ENCODE measurements at places on chromosomes 11 and 22. TPM values are rescaled to one million over a fixed set of nuclear protein-coding genes. Genes with fewer than 3 reads are reported as not detected.

DNA sequence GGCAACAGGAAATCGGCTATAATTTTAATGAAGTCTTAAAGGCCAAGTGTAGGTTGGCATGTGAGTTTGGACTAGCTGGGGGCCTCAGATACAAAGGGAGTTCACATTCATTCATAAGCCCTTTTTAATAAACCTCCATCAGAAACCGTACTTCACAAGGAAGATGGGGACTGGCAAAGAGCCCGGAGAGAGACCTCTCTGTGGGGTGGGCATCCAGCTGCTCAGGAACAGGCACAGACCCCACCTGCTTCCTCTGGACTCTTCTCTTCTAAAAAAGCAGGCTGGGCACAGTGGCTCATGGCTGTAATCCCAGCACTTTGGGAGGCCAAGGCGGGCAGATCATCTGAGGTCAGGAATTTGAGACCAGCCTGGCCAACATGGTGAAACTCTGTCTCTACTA, 3.9 kb upstream of the ARFGAP3 start:
- no peak for DNase-seq

GRCh38 chr11:118621071-118621783, 13.8 kb downstream of the PHLDB1 start:
- peak; percentile 92 for DNase-seq

- no peak for DNase-seq
Measured at GRCh38 chr11:43541993-43542392, 138.5 kb upstream of the HSD17B12 start.

- DNase-seq = no peak
Measured at GRCh38 chr11:34505874-34506273, 7.7 kb downstream of the ELF5 start.

DNA sequence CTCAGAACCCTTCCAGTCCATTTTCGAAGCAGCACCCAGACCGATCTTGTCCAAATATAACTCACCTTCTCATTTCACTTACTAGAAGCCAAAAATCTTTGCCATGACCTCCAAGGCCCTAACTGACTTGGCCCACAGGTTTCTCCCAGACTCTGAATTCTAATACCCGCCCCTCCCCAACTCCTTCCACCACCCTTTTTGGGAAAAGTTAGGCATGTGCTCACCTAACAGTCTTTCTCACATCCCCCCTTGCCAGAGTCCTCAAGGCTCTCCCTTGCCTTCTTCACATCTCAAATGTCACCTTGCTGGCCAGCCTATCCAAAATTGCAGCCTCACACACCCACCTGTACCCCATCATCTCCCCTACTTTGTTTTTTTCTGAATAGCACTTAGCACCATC, 369.3 kb downstream of the NXPE2 start:
- no peak for DNase-seq

DNA sequence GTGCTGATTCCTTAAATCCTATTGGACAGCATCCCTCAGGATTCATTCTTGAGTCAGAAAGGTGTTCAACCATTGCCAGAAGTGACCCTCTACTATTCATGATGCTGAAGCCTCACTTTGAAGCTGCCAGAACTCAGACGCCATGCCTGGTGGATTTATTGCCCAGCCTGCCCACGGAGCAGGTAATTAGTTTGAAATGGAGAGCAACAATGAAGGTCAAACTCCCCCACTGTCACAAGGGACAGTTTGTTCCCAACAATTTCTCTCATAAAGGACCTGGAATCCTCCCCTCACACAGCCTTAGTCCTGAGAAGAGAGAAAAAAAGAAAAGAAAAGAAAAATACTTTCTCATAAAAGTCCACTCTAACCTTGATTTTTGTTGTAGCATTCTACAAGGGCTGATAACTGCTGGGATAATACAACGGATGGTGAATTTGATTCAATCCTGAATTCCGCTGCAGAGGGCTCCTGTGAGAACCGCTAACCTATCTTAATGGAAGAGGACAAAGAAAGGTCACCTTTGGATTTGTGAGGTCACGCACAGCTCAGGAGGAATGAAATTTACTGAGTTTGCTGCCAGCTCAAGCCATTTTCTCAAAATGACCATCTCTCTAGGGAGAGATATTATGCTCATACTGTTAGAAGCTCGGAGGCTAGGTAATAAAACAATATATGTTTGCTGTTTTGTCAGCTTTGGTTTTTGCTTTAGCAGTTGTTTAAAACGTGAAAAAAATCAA, 161.6 kb upstream of the SYN3 start:
- DNase-seq = no peak

DNA sequence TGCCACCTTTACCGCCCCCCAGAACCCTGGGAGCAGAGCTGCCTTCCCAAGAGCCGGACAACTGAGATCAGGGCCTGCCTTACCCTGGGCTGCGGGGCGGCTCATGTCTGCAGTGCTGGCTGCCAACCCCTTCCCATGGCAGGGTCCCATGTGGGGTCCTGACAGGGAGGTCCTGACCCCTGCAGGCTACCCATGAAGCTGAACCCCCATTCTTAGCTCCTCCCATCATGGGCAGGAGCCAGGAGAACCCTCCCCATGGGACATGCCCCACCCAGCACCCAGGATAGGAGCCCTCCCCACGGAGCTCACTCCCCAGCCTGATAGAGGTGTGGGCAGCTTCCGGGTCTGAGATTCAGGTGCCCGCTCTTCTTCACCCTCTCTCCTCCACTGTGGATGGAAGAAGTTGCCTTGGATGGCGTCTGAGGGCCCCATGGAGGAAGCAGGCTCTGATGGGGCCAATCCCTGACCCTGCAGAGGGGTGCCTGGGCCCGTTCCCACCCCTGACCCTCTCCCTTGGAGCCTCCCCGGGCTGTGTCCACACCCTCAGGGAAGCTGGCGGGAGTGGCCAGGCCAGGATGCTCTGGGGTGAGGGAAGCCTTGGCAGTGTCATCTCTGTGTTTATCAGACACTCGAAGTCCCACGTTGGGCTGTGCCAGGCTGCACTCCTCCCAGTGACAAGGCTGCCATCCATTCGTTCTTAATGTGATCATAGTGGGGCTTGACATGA, 1508.2 kb downstream of the BRD1 start:
- no peak for DNase-seq

DNA sequence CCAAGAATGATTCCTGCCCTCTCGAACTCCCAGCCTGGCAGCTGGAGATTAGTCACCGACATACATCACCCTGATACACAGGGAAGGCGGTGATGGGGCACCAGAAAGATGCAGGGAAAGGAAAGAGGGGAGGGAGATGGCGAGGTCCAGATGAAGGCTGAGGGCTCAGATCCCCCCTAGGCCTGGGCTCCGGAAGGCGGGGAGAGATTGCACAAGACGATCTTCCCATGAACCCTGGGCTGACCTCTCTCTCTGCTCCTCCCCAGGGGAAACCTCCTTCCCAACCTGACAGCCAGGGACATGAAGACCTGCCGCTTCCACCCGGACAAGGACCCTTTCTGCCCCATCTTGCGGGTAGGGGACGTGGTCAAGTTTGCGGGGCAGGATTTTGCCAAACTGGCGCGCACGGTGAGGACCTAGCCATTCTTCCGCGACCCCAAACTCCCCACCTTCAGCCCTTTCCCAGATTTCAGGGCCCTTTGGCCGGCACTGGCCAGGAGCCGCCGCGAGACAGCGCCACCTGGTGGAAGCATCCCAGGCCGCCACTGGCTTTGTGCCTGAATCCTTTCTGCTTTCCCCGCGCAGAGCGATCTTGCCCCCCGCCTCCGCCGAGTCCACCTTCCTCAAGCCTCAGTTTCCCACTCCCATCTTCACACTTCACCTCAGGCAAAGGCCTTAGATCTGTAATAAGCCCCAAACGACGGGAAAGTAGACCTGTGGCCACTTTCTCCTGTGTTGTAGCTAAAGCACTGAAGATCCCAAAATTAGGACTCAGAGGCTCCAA, 11.5 kb downstream of the P2RX3 start:
- peak; percentile 68 for DNase-seq

GRCh38 chr11:76693806-76694205, 23.3 kb upstream of the LRRC32 start:
- DNase-seq = no peak

BCO2 gene
- total RNA-seq = 1.7 TPM

EXPH5 gene
- total RNA-seq = 41.8 TPM

CST6 gene
- not detected for total RNA-seq

All from colonic mucosa (tissue), 4 donors.